ENCODE measurements at places on chromosomes 4 and X.

DNA sequence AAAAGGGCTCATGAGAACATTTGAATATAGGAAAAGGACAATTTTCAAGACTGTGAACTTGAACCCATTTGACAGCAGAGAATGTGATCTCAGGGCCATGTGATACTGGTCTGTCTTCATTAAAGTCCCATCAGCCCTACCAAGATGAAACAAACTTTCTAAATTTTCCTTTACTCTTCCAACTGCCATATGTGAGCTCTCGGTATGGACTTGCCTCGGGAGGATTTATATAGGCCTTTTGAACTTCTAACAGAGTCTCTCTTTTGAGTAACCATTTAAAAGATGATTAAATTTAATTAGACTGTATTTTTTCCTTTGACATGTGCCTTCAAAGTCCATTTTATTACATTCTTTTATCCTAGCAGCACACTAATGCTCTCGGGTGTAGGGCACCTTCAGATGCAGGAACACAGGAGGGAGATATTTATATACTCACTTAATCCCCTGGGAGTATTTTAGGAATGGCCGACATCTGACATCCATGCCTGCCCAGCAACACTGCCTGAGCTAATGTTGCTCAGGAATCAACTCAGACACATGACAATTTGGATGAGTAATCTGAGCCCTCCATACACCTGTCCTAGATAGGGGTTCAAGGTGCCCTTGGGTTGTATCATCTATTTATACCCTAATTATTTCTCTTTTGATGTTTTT is 155.0 kb downstream of the SLC7A11 start:
- DNase-seq: no peak

- DNase-seq: no peak
These were observed 3.6 kb downstream of the CASP6 start for GRCh38 chr4:109699553-109700225.

DNA sequence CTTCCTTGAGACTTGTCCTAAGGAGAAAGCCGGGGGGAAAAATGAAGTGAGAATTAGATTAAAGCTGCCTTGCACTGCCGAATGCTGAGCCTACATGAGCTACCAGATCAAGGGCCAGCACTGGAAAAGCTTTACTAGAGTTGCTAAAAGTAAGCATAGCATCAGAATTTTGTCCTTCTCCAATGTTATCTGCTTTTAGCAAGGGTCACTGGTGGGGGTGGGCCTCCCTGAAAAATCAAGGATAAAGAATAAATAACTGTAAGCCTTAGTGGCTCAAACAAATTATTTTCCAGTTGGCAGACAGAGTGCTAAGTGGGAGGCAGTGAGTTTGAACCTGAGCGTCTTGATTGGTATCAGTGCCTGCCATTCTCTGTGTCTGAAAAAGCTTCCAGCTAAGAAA is 310.5 kb upstream of the PITX2 start:
- DNase-seq: no peak

GRCh38 chr4:16993956-16994840 is 95.8 kb upstream of the LDB2 start:
- no peak for DNase-seq

DNA sequence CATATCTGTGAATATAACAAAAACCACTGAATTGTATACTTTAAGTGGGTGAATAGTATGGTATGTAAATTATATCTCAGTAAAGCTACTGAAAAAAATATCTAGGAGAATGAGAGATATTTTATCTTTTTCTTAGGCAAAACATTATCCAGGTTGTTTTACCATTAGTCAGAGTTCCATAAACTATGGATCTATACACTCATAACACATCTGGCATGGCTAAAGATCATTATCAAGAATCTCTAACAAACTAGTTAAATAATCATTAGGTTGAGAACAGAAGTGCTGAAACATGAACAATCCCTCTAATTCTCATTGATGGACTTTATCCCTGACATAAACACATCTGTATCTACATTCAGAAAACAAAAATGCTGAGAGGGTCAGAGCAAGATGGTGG is 15.6 kb downstream of the MED14 start:
- no peak for DNase-seq

- no peak for DNase-seq
These were observed 369.5 kb upstream of the FAM241A start for GRCh38 chr4:111775556-111776297.

DNA sequence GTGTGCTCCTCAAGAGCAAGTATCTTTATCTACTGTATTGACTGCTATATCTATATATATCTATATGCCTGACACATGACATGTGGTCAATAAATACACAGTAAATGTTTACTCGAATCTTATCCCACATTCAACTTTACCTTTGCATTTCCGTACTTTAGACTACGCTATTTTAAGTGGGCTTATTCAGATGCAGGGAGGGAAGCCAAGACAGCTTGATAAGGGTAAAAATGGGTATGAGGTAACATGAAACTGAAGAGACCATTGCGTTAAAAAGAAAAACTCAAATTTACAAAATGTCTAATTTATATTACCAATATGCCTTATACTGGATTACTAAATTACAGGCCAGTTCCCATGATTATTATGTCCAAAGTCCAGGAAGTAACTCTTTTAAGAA is 17.8 kb downstream of the SEPSECS start:
- no peak for DNase-seq

- peak; percentile 74 for DNase-seq
These were observed 10.0 kb upstream of the SPRY1 start for GRCh38 chr4:123386609-123387008.

DNA sequence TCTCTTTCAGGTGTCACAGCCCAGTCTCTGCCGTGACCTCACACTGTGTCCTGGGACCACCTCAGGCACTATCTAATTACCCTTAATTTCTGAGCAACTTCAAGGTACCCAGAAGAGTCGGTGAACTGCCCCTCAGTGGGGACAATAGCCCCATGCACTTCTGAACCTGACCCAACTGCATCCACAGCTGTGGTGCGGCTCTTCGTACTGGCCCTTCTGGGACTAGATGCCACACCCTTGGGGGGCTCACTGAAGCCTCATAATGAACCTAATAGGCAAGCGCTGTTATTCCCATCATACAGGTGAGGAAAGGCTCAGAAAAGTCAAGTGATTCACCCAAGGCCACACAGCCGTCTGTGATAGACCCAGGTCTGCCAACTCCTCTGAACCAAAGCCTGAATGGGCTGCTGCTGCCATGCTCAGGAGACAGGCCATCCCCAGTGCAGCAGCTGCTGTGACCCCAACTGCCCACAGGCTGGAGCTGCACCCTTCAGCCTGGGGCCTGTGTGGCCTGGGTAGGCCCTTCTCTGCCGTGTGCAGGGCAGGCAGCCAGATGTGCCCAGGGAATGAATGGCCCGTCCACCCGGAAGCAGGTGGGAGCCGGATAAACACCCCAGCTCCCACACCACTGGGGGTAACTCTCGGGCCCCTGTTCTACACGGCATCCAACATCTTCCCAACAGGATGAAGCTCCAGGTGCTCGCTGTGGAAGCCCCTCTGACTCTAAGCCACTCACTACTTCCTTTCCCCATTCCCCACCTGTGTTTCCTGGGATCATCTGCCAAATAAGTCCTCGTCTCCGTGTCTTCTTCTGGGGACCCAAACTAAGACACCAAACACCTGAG is 35.9 kb downstream of the HMX1 start:
- DNase-seq: no peak

- DNase-seq: no peak
These were observed 33.4 kb downstream of the SYTL4 start for GRCh38 chrX:100698551-100698950.
